ENCODE measurements at places on chromosomes 11 and 22. TPM values are rescaled to one million over a fixed set of nuclear protein-coding genes. Genes with fewer than 3 reads are reported as not detected.

DNA sequence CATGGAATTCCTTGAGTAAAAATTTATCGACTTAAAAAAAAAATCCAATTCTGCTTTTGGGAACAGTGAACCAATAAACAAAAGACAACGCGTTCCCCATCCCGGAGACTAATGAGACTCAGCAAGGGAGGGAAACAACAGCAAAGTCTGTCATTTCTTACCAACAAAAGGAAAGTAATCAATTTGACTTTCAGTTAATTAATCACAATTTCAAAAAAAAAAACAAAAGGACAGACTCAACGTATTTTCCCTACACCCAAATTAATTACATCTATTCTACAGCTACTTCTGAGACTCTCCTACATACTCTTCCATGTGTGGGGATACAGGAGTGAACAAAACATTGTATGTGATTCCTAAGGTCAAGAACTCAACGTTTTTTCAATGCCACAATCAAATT is 1.9 kb downstream of the RDX start:
- no peak for DNase-seq

DNA sequence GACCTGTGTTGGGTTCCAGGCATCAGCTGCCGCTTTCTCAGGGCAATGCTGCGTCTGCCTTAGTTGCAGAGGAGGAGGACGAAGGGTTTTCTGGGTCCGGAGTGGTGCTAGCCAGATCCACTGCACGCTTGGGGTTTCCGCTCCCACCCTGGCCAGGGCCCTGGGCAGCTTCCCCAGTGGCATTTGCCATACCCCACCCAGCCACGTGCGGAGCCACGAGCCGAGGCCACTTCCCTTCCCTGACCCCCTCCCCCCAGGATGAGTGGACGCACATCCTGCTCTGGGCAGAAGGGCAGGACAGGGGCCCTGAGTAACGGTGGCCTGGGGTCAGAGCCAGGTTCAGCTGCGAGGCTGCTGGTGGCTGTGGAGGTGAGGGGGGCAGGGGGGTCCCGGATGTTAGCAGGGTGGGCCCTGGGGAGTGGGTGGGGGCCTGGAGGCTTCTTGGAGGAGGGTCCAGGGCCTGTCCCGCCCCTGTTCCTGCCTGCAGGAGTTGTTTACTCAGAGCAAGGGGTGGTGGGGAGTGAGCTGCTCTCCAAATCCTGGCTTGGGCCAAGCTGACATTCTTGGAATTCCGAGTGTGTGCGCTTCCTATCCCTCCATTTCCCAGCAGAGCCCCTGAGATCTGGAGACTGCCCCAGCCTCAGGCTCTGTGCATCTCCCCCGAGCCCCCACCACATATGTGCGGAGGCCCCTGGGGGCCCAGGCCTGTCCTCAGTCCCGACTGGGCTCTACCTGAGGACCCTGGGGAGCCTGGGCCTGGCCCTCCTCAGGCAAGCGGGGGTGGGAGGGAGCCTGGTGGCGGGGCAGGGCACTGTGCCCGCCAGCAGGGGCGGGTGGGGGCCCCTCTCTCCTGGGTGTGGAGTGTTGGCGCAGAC is 1.4 kb downstream of the TSPAN4 start:
- peak; percentile 85 for DNase-seq

GRCh38 chr11:129803533-129803932 is 12.1 kb upstream of the TMEM45B start:
- no peak for DNase-seq

DNA sequence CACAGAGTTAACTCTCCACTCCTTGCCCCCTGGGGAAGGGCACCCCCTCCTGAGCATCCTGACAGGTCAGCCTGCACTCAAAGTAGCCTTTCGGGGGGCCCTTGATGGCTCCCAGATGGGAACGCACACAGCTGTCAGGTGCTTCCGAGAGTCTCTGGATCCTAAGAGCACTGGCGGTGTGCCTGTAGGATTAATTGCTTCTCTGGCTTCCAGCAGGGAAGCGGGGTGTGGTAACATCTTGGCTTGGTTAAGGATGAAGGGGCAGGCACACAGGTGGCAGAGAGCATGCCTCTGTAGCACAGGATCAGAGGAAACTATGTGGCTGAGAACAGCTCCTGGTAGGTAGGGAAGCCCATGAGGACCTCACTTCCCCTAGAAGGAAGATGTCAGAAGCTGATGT is 199.8 kb downstream of the MIAT start:
- DNase-seq, result no peak

DNA sequence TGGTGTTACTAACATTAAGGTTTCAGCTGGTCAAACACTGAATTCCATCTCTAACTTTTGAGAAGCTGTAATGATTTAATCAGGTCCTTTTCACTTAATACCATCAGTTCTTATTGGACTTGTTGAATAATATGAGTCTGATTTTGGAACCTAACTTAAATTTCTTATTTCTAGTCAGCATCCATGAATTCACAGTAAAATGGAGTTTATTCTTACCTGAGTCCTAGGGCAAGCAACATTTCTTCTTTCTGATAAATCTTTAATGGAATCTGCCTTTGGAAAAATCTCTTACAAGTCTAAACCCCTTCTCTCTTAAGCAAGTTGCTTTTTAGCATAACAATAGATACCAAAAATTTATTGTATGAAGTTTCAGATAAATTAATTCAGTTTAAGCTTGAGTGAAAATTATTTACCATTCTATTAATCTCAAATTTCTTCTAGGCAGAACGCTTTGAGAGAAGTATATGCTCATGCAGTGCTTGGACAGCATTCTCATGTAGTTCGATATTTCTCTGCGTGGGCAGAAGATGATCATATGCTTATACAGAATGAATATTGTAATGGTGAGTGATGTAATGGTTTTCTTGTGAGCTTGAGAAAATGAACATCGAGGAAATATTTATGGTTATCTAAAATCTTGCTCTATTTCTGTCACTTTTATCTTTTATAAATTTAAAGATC is 3.4 kb downstream of the WEE1 start:
- DNase-seq, result no peak

- DNase-seq, result no peak
Observed at GRCh38 chr22:20787223-20787622, 13.3 kb downstream of the SERPIND1 start.

GRCh38 chr11:13434247-13435205 is 28.5 kb downstream of the BTBD10 start:
- no peak for DNase-seq

- no peak for DNase-seq
Observed at GRCh38 chr11:9722893-9723292, 59.0 kb downstream of the SWAP70 start.

DNA sequence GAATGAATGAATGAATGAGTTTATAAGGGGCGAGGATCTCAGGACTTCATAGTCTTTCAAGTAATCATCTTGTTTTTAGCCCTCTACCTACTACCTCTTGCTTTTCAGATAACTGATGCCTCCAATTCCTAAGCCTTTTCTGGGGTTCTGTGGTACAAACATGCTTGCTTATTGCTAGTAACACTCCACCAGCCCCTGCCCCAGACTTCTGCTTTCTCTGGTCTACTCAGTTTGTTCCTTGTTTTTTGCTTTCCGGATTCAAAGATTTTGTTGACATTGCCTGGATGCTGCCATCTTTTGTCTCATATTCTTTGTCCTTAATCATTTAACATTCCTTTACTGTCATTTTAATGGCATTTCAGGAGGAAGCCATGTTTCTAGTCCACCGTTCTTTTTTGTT is 8.9 kb upstream of the TMEM9B start:
- DNase-seq, result no peak

- no peak for DNase-seq
Observed at GRCh38 chr11:112784323-112785073, 176.7 kb upstream of the NCAM1 start.

The EIF1AD gene
- polyA plus RNA-seq, result 26.6 TPM

The MAP6 gene
- 7.5 TPM for polyA plus RNA-seq

The NTM gene
- polyA plus RNA-seq, result 23.9 TPM

All from right lung (tissue), 10 donors.